ENCODE measurements at places on chromosomes 4 and X.

- no peaks in the 10 kb centered on the region for H3K4me1 ChIP-seq
- peaks cover 98% of the 10 kb centered on the region for H3K27me3 ChIP-seq
- DNase-seq: no peak
- no peaks in the 10 kb centered on the region for H3K36me3 ChIP-seq
- H3K4me3 ChIP-seq: no peak overlapping the region
- H3K27ac ChIP-seq: no peak overlapping the region
These were observed 71.4 kb upstream of the PSAPL1 start for GRCh38 chr4:7506119-7506518.

DNA sequence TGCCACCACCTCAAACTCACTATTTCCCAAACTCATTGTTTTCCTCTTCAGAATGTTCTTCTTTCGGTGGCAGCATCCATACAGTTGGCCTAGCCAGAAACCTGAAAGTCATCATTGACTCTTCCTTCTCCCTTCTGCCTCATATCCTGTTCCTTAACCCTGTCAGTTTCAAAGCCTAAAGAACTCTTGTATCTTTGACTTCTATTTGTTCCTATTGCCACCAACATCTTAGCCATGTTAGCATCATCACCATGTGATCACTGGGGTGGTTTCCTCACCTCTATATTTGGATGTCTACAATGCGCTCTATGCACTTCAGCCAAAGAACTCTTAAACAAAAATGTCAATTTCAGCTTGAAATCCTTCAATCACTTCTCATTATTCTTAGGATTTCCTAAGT, 29.0 kb downstream of the DDX60L start:
- no peaks in the 10 kb centered on the region for H3K27me3 ChIP-seq
- no peak overlapping the region for H3K4me3 ChIP-seq
- no peak overlapping the region for H3K27ac ChIP-seq
- no peaks in the 10 kb centered on the region for H3K4me1 ChIP-seq
- no peaks in the 10 kb centered on the region for H3K36me3 ChIP-seq

DNA sequence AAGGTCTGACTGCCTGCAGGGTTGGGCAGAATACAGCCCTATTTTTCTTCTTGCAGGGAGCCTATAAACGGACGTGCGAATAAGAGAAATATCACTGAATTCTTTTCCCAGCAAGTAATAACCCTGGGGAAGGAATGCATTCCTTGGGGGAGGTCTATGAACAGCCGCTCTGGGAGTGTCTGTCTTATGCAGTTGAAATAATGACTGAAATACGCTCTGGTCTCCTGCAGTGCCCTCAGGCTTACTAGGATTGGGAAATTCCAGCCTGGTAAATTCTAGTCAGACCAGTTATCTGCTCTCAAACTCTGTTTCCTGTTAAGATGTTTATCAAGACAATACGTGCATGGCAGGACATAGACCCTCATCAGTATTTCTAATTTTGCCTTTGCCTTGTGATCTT, 72.1 kb upstream of the FAM241A start:
- H3K4me1 ChIP-seq: no peaks in the 10 kb centered on the region
- DNase-seq: no peak
- no peak overlapping the region for H3K27ac ChIP-seq
- H3K4me3 ChIP-seq: no peak overlapping the region

DNA sequence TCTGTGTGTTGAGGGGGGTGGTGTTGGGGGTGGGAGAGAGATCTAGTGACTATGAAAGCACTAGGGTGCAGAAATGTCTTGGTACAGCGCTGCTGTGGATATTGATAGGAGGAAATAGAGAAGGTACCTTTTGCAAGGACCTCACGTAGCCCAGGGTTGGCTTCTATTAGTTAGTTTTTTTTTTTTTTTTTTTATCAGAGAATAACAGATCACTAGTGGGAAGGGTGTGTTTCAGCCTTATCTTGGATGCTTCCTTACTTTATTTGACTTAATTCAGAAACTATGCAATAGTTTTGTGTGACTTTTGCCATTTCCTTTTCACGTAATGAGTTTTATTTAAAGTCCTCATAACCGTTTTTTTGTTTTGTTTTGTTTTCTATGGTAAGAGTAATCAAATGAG, 16.4 kb upstream of the PGRMC2 start:
- no peak overlapping the region for H3K4me3 ChIP-seq
- no peak for DNase-seq
- no peaks in the 10 kb centered on the region for H3K36me3 ChIP-seq
- H3K27ac ChIP-seq: no peak overlapping the region
- H3K4me1 ChIP-seq: peaks cover 8% of the 10 kb centered on the region

- no peak overlapping the region for H3K27ac ChIP-seq
- no peaks in the 10 kb centered on the region for H3K36me3 ChIP-seq
These were observed 17.3 kb downstream of the SMPX start for GRCh38 chrX:21740329-21741274.

GRCh38 chrX:46444011-46444410, 101.2 kb downstream of the ZNF674 start:
- H3K4me1 ChIP-seq: peaks cover 9% of the 10 kb centered on the region
- no peaks in the 10 kb centered on the region for H3K27me3 ChIP-seq
- H3K4me3 ChIP-seq: no peak overlapping the region

- no peak overlapping the region for H3K4me3 ChIP-seq
- H3K27ac ChIP-seq: no peak overlapping the region
- no peaks in the 10 kb centered on the region for H3K36me3 ChIP-seq
- H3K27me3 ChIP-seq: no peaks in the 10 kb centered on the region
These were observed 20.3 kb downstream of the P2RY8 start for GRCh38 chrX:1516596-1517104.

DNA sequence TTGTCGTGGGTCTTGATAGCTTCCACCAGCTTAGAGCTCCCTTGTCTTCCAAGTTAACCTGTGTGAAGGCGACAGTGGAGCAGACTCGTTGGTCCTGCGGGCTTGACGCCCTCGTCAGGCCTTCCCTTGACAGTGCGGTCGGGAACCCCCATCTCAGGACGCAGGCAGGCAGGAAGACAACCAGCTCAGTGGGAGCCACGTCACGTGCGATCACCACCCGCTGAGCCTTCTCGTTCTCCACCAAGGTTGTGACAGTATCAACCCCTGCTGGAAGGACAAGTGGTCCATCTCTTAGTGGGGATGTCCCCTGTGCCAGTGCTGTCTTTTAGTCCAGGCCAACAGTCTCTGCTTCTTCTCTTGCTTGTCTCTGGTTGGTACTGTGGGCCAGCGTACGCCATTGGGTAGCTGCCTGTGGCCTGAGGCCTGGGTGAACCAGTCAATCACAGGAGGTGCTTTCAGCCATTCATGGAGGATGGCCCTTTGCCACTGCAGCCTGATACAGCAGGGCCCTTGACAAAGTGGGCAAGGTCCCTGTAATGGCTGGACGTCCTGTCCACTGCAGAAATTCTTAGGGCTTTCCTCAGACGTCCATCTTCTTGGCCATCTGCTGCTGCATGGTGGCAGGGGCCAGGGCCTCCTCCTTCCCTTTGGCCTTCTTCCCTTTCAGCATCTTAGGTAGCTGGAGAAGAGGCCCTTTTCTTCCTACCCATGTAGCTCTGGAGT, 31.4 kb downstream of the RGS12 start:
- H3K27me3 ChIP-seq: no peaks in the 10 kb centered on the region
- no peak overlapping the region for H3K27ac ChIP-seq
- H3K4me1 ChIP-seq: no peaks in the 10 kb centered on the region
- no peak for DNase-seq

DNA sequence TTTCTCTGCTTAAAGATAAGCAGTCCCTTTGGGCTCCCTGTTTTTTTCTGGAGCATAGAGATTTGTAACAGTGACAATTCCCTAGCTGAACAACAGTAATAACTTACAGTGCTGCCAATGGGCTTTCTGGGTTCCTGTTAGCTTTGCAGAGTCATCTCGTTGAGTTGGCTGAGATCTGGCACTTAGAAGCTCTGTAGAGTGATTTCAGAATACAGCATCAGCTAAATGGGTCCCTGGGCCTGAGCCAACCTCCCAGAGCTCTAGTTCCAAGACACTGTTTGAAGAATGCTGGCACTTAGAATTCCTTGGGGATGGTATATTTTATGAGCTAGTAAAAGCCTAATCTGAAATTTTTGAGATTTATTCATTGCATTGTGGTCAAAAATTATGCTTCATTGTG, 43.5 kb upstream of the SERTM2 start:
- DNase-seq: no peak

- no peak for DNase-seq
- H3K36me3 ChIP-seq: no peaks in the 10 kb centered on the region
- H3K27ac ChIP-seq: no peak overlapping the region
- H3K4me3 ChIP-seq: no peak overlapping the region
- H3K27me3 ChIP-seq: no peaks in the 10 kb centered on the region
These were observed 185.6 kb upstream of the S100G start for GRCh38 chrX:16464369-16464768.

GRCh38 chr4:99945718-99946355, 581 bp downstream of the DNAJB14 start:
- peak overlapping the region; percentile 83 for H3K27ac ChIP-seq
- H3K36me3 ChIP-seq: peaks cover 9% of the 10 kb centered on the region
- H3K4me1 ChIP-seq: peaks cover 43% of the 10 kb centered on the region
- H3K27me3 ChIP-seq: no peaks in the 10 kb centered on the region

DNA sequence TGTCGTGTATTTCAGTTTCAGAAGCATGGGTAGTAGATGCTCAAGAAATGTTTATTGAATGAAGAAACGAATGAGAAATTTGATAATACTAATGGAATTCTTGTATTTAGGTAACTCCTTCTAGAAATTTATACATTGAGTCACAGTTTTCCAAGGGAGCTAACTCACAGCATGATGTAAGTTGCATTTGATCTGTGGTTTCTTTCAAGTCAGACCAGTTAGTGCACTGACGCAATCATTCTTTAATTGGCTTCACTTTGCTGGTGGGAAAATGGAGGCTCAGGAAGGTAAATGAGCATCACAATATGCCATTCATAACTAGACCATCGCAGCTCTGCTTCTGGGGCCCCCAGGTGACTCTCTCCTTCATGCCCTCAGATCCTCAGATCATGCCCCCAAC, 17.3 kb upstream of the CWH43 start:
- DNase-seq: no peak
- no peaks in the 10 kb centered on the region for H3K4me1 ChIP-seq
- no peak overlapping the region for H3K4me3 ChIP-seq
- no peak overlapping the region for H3K27ac ChIP-seq

- no peaks in the 10 kb centered on the region for H3K27me3 ChIP-seq
- no peaks in the 10 kb centered on the region for H3K4me1 ChIP-seq
- H3K36me3 ChIP-seq: no peaks in the 10 kb centered on the region
- H3K4me3 ChIP-seq: no peak overlapping the region
- no peak overlapping the region for H3K27ac ChIP-seq
These were observed 621.8 kb downstream of the TMA16 start for GRCh38 chr4:164116286-164116685.

- H3K36me3 ChIP-seq: no peaks in the 10 kb centered on the region
- H3K4me1 ChIP-seq: no peaks in the 10 kb centered on the region
- H3K27ac ChIP-seq: no peak overlapping the region
- no peak overlapping the region for H3K4me3 ChIP-seq
- no peak for DNase-seq
These were observed 364.2 kb upstream of the GALNTL6 start for GRCh38 chr4:171448919-171449481.

DNA sequence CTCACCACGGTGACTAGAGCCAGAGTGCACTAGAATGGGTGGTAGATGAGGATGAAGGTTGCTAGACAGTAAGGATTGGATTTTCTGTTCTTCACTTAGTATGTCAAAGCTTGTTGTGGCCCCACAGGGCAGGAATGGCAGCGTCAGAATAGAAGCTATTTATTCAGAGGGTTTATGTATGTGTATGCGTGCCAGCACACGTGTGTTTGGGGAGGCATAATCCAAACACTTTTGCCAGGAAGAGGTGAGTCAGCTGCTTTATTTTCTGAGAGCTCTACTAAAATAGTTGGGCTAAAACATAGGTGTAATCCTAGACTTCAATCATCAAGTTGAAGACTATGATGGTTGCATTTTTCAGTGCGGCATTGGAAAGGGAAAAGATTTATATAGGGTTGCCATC, 1.2 kb upstream of the MAGEE2 start:
- H3K4me1 ChIP-seq: no peaks in the 10 kb centered on the region
- H3K4me3 ChIP-seq: no peak overlapping the region
- no peak for DNase-seq
- H3K27me3 ChIP-seq: no peaks in the 10 kb centered on the region

DNA sequence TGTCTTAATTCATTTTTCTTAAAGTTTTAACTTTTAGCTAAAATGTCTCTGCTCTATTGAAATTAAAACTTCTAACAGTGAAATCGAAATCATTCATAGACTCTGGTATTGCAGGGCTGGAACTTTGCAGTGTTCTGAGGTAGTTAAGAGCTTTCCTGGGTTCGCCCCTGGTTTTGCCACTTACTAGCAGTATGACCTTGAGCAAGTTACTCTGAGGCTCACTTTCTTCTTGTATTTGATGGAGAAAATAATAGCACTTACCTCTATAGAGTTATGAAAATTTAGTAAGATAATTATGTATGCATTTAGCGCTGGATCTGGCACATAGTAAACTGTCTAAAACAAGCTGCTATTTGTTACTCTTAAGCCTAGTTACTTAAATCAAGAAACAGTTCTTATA, 1.7 kb downstream of the SLAIN2 start:
- H3K4me3 ChIP-seq: peak overlapping the region; percentile 95
- no peak for DNase-seq
- no peak overlapping the region for H3K27ac ChIP-seq
- H3K36me3 ChIP-seq: no peaks in the 10 kb centered on the region

- H3K27ac ChIP-seq: no peak overlapping the region
- DNase-seq: no peak
- no peaks in the 10 kb centered on the region for H3K4me1 ChIP-seq
- no peak overlapping the region for H3K4me3 ChIP-seq
These were observed 33.1 kb upstream of the GK start for GRCh38 chrX:30620125-30620524.

- DNase-seq: no peak
- H3K36me3 ChIP-seq: no peaks in the 10 kb centered on the region
- no peaks in the 10 kb centered on the region for H3K27me3 ChIP-seq
- no peak overlapping the region for H3K27ac ChIP-seq
- H3K4me3 ChIP-seq: no peak overlapping the region
These were observed 271.3 kb upstream of the FAT4 start for GRCh38 chr4:125043486-125043885.

GRCh38 chr4:101806914-101807313, 16.4 kb downstream of the BANK1 start:
- H3K27me3 ChIP-seq: no peaks in the 10 kb centered on the region
- H3K27ac ChIP-seq: no peak overlapping the region
- no peak for DNase-seq
- H3K4me3 ChIP-seq: no peak overlapping the region
- no peaks in the 10 kb centered on the region for H3K4me1 ChIP-seq

- no peaks in the 10 kb centered on the region for H3K27me3 ChIP-seq
- no peak overlapping the region for H3K27ac ChIP-seq
- H3K36me3 ChIP-seq: no peaks in the 10 kb centered on the region
These were observed 23.5 kb downstream of the FMR1 start for GRCh38 chrX:147935156-147935758.

- H3K36me3 ChIP-seq: no peaks in the 10 kb centered on the region
- no peak overlapping the region for H3K4me3 ChIP-seq
- H3K4me1 ChIP-seq: no peaks in the 10 kb centered on the region
- no peak for DNase-seq
These were observed 313.9 kb downstream of the CHIC1 start for GRCh38 chrX:73876911-73877310.
